ENCODE measurements at places on chromosomes 11 and 22.

GRCh38 chr22:35918456-35918855 lies 110.2 kb downstream of the RBFOX2 start:
- DNase-seq = no peak

DNA sequence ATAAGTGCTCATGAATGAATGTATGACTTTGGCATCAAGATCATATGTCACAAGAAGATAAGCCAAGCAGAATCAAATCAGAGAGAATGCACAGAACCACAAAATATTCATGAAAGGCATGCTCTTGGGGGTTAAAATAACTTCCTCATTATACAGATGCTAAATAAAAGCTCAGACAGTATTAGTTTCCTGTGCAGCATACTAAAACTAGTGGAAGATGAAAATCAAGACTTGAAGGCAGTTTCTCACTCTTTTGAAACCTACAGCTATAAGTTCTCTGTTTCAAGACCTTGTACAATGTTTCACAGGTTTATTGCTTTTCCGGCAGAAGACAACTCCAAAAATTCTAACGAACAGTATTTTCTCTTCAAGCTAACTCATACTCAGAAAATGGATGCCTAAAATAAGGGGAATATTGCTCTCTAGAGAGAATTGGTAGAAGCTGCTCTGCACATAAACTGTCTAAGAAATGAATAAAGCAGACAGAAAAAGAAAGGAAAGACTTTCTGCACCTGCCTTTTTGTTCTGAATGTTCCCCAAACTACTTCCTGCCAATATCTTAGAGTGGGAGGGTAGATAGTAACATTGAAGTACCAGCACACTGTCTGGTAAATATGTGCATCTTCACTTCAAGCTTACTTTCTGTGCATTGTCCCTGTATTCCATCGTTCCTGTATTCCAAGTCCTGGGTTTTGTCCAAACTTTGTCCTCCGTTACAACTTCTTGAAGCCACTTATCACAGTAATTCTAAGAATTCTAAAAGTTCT lies 639.4 kb upstream of the FAT3 start:
- no peak for DNase-seq

DNA sequence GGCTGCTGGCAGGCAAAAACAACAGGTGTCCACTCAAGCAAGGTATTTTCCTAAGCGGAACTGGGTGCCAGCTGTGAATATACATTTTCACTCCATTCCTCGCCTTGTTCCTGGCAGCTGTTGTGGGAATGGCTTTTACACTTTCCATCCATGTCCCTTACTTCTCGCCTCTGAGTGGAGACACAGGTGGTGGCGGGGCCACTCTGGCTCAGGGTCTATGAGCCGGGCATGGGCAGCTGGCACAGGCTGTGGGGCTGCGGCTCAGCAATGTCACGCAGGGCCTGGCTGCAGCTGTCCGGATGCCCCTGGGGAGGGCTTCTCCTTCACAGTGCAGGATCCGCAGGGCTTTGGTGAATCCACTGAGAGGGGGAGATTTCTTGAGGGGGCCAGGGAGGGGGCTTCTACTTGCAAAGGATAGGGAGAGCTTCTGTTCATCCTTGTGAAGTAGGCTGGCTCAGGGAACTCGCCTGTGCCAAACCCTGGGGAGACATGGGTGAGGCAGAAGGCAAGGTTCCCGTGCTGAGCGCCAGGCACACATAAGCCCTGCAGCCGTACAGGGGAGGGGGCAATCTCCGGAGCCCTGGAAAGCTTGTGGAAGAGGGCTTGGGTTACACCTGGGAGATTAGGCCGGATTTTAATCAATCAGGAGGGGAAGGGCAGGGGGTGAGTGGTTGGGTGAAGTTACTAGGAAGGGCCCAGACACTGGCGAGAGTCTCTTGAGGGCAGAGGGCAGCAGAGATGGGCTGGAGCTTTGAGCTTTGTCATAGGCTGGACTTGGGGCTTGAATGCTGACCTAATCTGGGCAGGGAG lies 45.7 kb downstream of the KCNQ1OT1 start:
- no peak for DNase-seq

- DNase-seq = no peak
These were observed 29.7 kb upstream of the ANO1 start for GRCh38 chr11:70048279-70049024.

- no peak for DNase-seq
These were observed 16.9 kb downstream of the DAGLA start for GRCh38 chr11:61697078-61697502.

DNA sequence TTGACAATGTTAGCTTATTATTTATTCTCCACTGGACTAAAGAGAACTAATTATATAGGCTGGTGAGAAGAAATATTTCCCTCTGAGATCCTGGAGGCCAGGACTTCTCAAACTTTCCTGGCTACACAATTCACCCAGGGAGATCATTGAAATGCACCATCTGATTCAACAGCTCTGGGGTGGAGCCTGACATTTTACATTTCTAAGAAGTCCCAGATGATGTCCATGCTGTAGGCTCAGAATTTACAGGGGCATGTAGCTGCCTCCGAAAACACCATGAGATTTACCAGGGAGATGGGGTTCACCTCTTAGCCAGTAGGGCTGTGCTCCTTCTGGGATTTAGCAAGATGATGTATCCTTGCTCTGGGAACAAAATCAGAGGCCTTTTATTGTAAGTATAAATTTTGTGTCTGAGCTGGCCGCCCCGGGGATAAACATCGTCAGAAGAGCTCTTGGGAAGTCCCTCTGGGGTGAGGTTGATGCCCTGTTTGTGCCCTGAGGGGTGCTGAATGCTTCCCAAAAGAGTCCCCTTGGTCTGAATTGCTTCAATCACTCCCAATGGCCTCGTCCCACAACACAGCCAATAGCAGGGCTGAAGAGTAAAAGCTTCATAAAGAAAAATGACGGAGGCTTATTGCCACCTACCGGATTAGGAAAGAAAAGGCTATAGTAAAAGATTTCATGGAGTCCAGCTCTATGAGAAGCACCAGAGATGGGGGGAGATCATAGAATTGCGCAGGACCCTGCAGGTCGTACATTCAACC lies 33.4 kb upstream of the API5 start:
- peak; percentile 2 for DNase-seq
